ENCODE measurements at places on chromosomes 3 and 15. TPM values are rescaled to one million over a fixed set of nuclear protein-coding genes. Genes with fewer than 3 reads are reported as not detected.
A peak's percentile ranks its signal among the peaks of the same experiment; 100 is the strongest.

DNA sequence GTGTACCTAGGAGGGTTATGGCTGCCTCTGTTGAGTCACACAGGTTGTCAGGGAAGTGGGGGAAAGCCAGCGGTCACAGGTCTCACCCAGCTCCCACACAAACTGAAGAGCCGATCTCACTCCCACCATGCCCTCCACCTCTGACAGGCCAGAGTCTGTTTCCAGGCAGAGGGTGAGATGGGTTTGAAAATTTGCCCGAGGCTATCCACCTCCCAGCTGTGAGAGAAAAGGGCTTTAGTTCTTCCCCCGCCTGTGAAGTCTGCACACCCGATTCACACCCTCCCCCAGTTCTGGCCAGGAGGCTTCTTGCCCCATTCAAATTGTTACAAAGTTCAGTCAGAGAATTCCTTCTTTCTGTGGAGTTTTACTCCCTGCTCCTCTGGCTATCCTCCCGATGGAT is 446.9 kb downstream of the EDEM1 start:
- no peak for DNase-seq

GRCh38 chr15:87527416-87527815 is 729.1 kb downstream of the NTRK3 start:
- DNase-seq, result no peak

The CTXN2 gene
- total RNA-seq, result not detected

DNA sequence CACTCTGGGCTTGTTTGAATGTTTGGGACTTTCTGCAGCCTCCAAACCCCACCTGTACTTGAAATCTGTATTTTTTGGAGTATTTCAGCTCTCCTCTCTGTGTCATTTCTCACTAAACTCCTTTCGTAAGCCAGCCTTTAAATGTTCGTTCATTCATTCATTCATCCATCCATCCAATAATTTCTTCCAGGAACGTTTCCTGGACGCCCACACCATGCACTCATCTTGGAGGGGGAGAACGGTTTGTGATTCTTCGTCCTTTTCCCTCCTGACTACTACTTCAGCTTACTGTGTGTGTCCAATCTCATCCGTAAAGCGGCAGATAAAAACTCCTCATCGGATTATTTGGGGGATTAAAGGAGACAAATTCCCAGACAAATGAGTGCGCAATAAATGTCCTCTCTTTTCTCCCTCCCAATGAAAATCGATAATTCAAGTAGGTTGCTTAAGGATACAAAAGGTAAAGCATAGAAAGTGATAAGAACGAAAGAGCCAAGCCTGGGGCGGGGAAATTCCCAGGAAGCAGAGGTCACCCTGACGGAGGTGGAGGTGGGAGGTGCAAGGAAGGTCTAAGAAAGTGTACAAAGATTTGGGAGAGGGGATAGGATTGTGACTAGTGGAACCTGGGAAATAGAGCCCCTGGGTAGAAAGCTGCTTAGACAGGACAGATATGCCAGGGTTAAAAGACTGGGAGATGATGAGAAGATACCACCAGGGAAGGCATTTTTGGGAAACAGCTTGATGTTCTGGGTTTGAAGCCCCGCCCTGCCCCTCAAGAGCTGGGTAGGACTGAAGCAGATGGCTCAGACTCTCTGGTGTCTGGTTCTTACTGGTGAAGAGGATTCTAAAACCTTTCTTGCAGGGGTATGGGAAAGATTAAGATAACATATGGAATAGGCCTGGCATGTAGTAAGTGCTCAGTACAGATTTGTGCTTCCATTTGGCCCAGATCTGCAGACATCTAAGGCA is 896 bp upstream of the KLHL25 start:
- peak; percentile 16 for DNase-seq

The WDR72 gene
- total RNA-seq, result not detected

DNA sequence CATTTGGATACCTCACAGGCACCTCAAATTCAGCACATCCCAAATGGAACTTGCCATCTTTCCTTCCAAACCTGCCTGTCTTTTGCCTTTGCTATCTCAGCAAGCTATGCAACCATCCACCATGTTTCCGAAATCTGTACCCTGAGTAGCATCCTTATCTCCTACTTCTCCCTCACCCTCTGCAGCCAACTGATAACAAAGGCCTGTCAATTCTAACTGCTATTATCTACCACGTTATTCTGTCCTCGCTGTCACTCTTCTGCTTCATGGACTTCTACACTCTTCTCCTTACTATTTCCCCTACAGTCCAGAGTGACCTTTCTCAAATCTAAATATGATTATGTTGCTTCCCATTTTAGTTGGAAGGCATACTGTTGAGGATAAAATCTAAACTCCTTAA is 25.5 kb upstream of the TAFA4 start:
- no peak for DNase-seq

The CLDN18 gene
- total RNA-seq, result not detected

GRCh38 chr3:105869861-105870755 is 1.3 kb upstream of the CBLB start:
- DNase-seq, result no peak

The ISLR2 gene
- total RNA-seq, result not detected

GRCh38 chr3:182482705-182483104 is 310.6 kb upstream of the ATP11B start:
- DNase-seq, result no peak

Data from activated CD4-positive, alpha-beta memory T cell treated with anti-CD3 and anti-CD28 coated beads for 36 hours (primary cell).